Stimulated activated CD8-positive, alpha-beta memory T cell treated with anti-CD3 and anti-CD28 coated beads, Interleukin-4, amount 100 ng/mL, for 1 hour (primary cell): ENCODE measurements at places on chromosomes 3 and 15.

GRCh38 chr3:142243134-142243533 is 17.7 kb upstream of the GK5 start:
- no peak for DNase-seq

DNA sequence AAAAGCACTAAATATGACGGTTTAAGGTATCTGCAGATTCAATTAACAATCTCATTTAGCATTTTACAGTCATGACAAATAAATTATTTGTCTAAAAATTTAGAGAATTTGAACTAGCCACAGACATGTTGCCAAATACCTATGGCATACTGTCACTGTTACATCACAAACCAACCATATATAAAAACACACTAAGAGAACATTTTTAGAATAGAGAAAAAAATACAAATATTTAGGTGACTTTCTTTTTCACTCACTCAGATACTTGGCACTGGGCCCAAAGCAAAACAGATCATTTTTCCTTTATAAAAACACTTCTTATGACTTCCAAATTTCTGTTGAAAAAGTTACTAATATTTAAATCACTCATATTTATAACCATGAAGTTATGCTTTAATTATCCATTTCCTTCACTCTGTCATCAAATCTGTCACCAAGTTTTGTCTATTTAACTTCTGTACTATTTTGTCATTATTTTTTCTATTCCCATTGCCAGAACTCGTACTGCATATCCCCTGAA is 644.7 kb downstream of the OTOL1 start:
- DNase-seq: no peak

DNA sequence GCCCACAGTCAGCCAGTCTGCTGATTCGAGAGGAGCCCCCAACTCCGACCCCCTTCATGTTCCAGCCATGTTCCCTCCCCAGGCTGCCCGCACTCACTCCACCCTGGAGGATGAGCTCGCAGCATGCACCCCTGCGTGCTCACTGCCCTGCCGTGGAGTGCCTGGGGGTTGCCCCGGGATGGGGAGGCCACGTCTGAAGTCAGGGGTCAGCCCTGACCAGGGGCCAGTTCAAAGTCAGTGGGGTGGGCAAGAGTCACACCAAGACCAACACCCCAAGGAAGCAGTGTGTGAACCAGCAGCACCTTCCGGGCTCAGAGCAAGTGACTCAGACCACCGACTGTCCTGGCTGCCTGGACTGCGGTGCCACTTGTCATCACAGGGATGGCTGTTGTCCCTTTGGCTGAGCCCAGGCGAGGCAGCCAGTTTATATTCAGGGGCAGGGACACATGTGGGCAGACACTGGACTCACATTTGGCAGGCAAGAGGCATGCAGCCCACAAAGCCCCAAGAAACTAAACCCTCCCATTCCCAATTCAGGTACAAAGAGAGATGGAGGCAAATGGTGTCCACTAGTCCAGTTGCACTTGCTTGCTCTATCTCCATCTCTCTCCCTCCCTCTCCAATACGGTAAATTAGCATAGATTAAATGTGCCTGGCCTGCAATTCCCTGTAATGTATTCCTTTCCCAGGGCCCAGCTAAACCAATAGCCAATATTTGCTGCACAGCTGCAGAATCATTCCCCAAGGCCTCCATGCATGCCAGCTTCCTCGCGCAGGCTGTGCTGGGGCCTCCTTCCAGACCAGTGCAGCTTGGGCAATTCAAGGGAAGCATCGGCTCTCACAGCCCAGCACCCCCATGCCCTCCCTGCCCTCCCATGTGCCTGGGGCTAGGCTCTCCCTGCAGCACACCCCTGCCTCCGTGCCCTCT is 135.7 kb upstream of the IQSEC1 start:
- DNase-seq: no peak

- DNase-seq: no peak
Measured at GRCh38 chr3:134627831-134628230, 23.0 kb downstream of the KY start.

DNA sequence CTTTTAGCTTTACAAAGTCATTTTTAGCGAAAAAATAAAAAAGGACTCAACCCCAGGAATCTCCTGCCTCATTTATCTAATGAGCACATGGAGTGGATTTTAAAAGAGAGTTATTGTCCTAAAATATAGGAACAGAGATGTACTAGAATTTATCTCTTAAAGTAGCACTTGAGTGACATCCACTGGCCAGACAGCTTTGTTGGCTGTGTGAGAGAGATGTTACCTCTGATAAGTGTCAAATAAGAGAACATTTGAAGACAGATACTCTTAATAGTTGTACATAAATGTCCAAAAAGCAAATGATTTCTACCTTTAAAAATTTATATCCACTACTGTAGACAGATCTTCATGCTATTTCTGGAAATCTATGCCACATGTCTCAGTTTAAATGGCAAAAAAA is 12.3 kb upstream of the MFSD1 start:
- DNase-seq: no peak

DNA sequence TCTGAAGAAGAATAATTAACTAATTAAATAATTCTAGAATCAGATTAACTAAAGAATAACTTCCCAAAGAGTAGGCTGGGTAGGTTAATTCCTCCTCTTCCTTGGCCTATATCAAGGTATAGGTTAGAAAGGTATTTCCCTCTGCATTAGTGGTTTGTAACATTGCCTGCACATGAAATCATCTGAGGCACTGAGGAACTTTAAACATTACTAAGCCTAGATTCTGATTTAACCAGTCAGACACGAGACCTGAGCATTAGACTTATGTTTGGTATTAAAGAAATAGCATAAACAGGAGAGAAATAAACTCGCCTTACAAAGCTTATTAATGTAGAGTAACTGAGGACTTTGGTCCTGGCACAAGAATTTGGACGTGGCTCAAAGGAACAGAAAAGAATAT is 84.2 kb downstream of the FGF7 start:
- DNase-seq: no peak

DNA sequence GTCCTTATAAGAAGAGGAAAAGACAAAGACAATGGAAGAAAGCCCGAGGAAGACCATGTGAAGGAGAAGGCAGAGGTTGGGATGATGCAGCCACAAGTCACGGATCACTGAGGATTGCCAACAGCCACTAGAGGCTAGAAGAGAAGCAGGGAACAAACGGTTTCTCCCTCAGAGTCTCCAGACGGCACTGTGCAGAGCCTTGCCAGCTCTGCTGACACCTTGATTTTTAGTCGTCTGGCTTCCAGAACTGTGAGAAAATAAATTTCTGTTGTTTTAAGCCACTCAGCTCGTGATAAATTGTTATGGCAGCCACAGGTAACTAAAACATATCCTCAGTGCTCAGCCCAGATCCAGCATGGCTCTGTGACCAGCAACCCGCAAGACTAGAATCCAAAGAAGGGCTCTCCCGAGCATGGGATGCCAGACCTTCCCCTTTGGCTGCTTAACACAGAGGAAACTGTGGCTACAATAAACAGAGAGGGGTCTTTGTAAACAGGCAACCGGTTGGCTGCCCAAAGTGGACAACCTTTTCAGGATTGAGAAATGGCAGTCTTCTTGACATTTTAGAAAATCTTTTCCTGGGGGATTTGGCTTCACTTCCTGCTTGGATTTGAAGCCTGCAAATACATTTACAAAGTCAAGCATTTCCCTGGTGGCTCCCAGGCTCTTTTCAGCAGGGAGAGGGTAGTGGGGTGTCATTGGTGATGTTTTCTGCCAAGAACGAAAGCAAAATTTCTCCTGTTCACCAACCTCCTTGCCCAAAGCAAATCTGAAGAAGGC is 88.7 kb upstream of the ADPGK start:
- DNase-seq: no peak

GRCh38 chr3:100754563-100755334 is 45.5 kb downstream of the TFG start:
- no peak for DNase-seq

GRCh38 chr3:156630773-156631093 is 43.7 kb upstream of the TIPARP start:
- no peak for DNase-seq

GRCh38 chr3:124599147-124599765 is 131.0 kb upstream of the UMPS start:
- DNase-seq: no peak

GRCh38 chr3:10248984-10249748 is 907 bp downstream of the TATDN2 start:
- no peak for DNase-seq

GRCh38 chr3:10702961-10703740 is 112.9 kb upstream of the SLC6A11 start:
- DNase-seq: no peak

DNA sequence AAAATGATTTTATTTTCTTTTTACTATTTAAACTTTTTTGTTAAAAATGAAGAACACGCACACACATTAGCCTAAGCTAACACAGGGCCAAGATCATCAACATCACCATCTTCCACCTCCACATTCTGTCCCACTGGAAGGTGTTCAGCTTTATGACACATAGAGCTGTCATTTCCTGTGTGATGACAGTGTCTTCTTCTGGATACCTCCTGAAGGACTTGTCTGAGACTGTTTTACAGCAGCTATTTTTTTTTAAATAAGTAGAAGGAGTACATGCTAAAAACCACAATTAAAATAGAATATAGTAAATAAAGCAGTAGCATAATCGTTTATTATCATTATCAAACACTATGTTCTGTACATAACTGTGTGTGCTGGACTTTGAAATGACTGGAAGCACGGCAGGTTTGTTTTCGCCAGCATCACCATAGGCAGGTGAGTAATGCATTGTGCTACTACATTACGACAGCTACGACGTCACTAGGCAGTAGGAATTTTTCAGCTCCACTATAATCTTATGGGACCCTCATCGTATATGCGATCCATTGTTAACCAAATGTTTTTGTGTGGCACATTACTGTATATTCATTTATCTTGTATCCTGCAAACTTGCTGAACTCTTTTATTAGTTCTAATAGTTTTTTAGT is 72.8 kb downstream of the KLF15 start:
- no peak for DNase-seq
